Stimulated activated naive CD8-positive, alpha-beta T cell treated with anti-CD3 and anti-CD28 coated beads, Interleukin-15, Interleukin-2, amounts not matched to agents 100 U/mL and 50 U/mL, for 24 hours (primary cell): ENCODE measurements at places on chromosomes 6 and 20.
A peak's percentile ranks its signal among the peaks of the same experiment; 100 is the strongest.

DNA sequence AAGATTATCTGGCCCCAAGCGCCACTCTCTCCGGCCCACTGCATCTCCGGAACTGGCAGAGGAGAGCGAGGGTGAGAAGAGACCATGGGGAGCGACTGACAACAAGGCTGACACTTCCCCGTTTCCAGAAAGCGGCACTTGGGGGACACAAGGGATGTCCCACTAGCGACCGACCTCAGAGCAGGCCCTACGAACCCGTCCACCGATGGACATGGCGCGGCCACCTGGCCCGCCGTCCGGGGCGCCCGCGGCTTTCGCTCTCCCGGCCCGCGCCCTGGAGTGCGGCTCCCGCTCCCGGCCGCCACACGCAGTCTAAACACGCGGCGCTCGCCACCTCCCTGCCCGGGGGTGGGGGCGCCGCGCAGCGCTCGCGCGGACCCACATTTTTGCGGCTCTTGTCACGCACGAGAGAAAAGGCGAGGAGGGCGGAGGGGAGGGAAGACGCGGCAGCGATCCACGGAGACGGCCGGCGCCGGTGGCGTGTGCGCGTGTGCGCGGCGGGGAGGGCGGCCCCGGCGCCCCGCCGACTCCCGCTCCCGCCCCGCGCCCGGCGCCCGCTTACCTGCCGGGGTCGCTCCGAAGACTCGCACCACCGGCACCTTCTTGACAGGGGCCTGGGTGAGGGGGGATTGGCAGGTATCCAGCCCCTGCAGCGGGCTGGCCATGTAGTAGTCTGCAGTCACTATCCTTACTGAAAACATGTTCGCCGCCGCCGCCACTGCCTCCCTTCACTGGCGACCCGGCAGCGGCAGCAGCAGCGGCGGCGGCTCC, 645 bp downstream of the REV3L start:
- DNase-seq, result peak; percentile 52

DNA sequence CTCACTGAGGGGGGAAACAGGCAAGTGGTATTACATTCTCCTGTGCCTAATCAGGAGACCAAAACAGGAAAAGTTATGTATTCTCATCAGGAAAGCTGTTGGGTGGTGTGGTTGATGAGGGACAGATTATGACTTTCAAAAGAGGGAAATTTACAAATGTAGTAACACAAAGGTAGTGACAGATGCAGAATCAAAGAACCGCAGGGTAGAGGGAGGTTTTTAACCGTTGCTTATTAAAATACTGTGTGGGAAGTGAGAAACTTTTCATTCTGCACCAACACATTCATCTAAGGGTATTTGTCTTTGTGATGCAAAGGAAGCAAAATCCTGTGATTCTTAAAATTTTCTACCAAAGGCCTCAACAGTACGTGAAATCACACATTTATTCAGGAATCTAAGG, 288.2 kb upstream of the MAN1A1 start:
- no peak for DNase-seq

GRCh38 chr6:46637145-46637544, 15.5 kb downstream of the CYP39A1 start:
- DNase-seq, result no peak

DNA sequence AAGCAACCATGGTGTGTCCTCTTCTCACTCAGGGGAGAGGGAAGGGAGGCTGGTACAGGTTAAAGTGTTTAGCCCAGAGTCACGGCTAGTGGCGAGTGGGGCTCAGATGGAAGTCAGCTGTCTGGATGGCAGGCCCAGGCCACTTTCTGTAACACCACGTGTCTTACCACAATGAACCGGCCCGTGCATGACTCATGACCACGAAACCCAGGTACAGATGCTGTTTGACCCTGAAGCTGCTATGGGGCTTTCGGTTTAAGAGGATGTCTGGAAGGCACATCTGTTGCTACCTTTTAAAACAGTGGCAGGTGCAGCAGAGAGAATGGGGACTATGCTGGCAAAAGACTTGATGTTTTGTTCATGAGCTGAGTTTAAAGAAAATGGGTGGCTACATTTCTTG, 36.5 kb upstream of the MPC1 start:
- peak; percentile 65 for DNase-seq

DNA sequence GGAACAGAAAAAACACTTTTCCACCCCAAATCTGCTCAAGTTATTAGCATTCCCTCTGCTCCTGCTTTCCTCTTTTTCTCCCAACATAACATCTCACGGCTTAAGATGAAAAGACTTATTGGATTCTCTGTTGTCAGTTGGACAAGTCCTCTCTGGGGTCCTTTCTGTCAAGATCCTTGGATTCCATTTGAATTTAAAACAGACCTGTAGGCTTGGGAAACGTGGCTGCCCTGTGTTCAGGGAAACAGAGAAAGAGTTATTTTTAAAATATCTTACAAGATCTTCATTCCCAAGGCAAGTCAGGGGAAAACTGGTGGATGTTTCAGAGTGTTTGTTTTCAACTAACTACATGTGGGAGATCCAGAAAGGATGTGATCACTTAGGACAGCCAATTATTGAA, 322.9 kb downstream of the SAMD5 start:
- no peak for DNase-seq

DNA sequence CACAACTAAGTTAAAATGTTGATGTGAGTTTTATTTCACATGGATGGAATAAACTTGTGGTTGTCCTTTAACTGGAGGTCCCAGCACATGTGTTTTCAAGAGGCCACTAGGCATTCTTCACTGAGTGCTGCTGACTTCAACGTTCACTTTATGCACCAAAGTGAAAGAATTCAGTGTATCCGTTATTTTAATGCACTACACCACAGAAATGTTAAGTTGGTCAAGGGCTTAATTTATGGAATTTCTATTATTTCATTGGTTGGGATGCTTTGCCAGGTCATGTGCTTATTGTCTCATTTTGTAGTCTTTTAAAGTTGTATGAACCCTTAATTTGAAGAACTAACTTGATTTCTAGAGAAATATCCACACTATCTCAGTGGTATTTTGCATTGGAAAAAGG, 106.4 kb downstream of the PPP1R14C start:
- no peak for DNase-seq

- DNase-seq, result no peak
These were observed 184.2 kb upstream of the RALGAPA2 start for GRCh38 chr20:20896606-20897005.

- no peak for DNase-seq
These were observed 202.3 kb downstream of the THBS2 start for GRCh38 chr6:169051371-169051770.

- no peak for DNase-seq
These were observed 16.3 kb downstream of the COL21A1 start for GRCh38 chr6:56230976-56231566.

- no peak for DNase-seq
These were observed 9.6 kb upstream of the TJAP1 start for GRCh38 chr6:43467752-43468151.

DNA sequence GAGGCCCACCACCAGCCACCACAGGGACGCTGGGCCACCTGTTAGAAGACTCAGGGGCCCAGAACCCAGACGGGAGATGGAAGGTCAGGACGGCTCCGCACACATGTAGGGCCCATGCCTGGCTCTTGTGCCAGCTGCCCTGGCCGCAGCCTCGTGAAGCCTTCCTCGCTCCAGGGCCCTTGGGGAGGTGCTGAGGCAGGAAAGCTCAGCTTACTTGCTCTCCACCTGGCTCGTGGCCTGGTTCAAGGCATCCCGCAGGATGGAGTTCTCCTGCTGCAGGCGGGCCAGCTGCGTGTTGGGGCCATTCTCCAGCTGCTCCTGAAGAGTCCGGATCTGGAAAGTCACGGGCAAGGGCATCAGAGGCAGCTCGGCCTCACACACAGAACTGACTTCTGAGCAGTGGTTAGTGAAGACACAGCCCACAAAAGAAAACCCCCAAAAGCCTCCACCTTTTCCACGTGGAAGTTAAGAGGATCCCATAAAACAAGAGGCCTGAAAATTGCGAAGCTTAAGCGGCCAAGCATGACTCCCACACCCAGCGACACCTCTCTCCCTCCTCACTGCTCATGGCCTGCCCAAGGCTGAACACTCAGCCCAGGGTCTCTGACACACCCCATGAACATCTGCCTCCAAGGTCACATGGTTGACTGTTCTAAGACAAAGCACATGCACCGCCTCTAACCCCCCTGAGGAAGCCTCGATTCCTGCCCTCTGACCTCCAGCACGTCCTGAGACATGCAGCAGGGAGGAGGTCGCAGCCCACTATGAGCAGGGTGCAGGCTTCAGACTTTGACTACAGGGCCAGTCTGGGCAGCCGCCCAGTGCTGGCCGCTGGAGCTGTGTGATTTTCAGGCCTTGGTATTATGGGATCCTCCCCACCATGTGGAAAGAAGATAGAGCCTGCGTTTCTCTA, 46.5 kb downstream of the RRBP1 start:
- DNase-seq, result no peak

DNA sequence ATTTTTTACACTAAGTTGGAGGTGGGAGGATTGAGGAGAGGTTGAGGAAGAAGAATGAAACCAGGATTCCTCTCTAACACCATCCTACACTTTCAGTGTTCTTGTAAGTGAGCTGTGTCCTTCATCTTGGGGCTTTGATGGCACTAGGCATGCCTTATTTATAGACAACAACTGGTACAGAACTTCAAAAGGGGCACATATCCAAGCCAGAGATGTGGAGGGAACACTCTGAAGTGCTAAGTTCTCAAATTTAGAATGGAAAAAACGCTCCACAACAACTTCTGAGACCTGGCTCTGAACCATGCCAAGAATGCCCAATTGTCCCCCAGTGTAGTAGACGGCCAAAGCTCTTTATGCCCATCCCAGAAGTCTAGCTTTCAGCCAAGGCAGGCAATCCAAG, 16.2 kb upstream of the PKHD1 start:
- DNase-seq, result no peak

DNA sequence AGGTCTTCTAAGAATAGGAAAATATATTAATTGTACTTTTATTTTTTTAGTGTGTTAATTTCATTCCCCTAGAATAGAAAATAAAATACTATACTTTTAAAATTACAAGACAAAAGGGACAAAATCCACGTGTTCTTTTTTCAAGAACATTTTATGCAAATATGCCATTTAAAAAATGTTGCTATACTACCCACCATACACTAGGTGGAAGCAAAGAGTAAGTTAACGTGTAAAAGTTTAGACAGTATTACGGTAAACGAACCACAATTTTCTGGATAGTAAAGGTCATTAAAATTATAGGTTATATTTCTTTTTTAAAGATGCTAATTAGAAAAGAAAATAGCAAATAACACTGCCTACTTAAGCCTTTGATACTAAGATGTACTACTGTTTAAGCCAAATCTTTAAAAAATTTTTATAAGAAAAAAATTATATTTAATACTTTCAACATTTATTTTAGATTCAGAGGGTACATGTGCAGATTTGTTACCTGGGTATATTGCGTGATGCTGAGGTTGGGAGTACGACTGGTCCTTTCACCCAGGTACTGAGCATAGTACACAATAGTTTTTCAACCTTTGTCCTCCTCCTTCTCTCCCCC, 287.6 kb downstream of the PHF3 start:
- DNase-seq, result no peak
